ENCODE measurements at places on chromosomes 11 and 22.

- DNase-seq, result no peak
Measured at GRCh38 chr22:21665047-21665851, 563 bp upstream of the PPIL2 start.

DNA sequence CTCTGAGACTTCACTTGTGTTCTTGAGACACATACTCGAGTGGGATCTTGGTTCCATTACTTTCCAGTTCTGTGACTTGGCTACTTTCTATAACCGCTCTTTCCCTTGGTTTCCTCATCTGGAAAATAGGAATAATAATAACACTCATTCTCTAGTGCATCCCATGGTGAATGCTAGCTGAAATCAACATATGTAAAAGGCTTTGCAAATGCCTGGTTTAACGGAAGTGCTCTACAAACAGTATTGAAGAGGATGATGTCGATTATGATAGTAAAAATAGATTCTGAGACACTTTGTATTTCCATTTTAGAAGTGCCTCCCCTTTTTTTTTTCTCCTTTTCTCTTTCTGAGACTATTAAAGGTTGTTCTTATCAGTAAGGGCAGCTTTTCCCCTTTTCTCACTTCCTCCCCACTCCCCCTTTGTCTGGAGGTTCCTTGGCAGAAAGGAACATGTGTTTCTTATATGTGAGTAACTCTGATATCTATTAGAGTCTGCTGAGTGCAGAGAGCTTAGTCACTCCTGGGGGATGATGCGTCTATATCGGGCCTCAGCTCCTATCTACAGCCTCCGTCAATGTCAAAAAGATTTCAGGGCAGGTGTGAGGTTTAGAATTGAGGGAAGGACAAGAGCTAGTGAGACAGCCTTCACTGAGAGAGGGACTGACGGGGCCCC lies 489.3 kb downstream of the NTM start:
- no peak for DNase-seq

- DNase-seq, result peak; percentile 70
Measured at GRCh38 chr11:122746050-122746478, 90.5 kb downstream of the UBASH3B start.

DNA sequence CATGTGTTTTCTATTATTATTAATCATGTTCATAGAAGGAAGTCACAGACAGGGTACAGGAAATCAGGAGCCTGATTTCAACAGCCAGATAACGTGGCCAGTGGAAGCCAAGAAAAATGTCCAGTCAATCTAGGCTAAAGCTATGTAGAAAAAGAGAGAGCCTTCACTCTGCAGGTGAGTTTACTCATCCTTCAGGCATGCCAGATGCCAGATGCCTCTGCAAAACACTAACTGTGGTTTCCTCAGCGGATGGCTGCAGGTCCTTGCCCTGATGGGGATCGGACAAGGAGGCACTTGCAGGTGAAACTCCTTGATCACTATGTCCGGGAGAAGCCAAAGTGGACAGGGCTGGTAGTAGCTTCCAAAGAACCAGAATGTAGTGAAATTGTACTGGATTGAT lies 962.3 kb upstream of the RAG2 start:
- DNase-seq, result no peak

- no peak for DNase-seq
Measured at GRCh38 chr11:65102142-65103095, 6.4 kb downstream of the VPS51 start.

DNA sequence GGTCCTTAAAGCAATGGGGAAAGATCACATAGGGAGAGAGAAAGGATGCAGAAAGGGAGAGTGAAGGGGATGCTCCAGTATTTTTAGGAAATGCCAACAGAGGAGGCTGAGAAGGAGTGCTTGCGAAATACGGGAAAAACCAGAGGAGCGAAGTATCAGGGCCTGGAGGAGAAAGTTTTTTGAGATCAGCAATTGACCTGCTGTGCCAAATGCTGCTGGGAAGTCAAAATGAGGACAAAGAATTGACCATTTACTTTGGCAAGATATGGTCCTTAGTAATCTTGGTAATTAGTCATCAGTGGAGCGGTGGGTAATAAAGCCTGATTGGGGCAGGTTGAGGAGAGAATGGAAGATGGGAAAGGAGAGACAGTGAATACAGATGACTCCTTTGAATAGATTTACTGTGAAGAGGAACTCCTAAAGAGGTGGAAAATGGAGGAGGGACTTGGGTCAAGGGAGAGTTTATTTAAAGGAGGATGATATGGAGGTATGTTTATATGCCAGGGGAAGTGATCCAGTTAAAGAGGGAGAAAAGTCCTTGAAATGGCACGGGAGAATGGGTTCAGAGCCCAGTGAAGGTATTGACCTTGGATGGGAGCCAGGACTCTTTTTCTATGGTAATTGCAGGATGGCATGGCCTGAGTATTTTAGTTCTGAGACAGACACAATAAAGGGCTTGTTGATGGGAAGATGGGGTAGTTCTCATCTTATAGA lies 111.5 kb downstream of the PKNOX2 start:
- no peak for DNase-seq

- DNase-seq, result no peak
Measured at GRCh38 chr11:30015725-30016412, 961 bp downstream of the KCNA4 start.

DNA sequence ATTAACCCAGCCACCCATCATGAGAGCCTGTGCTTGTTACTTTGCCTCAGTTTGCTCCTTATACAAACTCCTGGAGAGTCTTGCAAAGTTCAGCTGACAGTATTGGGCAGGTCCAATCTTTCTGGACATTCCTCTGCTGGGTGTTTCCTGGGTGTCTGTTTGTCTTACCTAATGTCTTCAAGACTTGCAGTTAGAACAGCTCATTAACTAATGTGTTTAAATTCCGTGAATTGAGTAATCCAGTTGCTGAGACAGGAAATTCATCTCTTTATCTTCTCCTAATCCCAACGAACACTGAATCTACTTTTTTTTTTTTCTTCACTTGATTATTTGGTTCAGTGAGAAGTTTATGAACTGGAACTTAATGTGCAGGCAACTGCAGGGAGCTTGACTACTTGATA lies 20.6 kb downstream of the BCO2 start:
- DNase-seq, result no peak

- DNase-seq, result no peak
Measured at GRCh38 chr11:69419662-69420395, 61.6 kb upstream of the LINC01488 start.

DNA sequence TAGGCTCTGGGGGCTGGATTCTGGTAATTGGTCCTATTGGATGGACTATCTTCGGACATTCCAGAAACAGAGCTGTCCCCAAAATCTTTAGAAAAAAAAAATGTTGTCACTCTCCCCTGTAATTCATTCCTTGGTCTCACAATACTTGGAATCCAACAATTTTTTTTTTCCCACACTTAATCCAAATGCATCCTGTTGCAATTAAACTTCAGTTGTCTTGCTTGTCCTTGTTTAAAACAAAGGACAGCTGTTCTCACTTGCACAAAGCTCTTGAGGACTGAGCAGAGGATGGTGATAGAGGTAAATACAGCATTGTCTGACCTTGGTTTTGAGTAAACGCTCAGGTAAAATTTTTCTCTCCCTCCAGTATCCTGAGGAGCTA lies 75.3 kb downstream of the SC5D start:
- no peak for DNase-seq

DNA sequence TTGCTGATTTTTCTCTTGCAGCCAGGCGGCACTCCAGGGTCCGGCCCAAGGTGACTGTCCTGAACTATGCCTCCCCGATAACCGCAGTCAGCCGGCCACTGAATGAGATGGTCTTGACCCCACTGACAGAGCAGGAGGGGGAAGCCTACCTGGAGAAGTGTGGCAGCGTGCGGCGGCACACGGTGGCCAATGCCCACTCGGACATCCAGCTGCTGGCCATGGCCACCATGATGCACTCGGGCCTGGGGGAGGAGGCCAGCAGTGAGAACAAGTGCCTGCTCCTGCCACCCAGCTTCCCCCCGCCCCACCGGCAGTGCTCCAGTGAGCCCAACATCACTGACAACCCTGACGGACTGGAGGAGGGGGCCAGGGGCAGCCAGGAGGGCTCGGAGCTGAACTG lies 47.8 kb downstream of the TRAF6 start:
- no peak for DNase-seq

DNA sequence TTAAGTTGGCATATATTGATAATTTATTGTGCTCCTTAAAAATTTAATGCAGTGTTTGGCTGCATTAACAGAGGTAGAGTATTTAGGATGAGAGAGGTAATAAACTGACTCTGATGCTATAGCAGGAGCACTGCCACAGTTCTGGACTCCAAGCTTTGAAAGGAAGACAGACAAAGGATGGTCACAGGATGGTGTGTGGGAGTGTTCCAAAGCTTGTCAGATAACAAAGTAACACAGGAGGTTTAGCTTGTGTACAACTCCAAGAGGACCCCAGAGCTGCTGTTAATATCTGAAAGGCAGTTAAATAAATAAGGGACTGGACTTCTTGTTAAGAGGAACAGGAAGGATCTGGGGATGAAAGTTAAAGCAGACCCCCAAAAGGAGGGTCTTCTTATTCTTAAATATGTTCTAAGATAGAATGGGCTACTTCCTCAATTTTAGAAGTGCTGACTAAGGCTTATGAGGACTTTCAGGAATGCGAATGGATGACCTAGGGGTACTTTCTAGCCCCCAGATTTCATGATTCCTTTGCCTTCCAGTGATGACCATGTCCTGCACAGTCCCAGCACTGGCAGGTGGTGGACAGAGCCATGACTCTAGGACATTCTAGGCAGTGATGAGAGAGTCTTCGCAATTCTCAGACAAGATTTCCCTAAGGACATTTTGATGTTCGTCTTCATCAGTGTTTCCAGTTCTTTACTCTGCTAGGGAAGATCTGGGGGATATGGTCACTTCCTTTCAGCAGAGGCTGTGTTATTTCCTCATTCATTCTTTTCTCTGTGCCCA lies 149.1 kb upstream of the RASSF10 start:
- no peak for DNase-seq

- DNase-seq, result no peak
Measured at GRCh38 chr22:23231471-23232093, 51.3 kb downstream of the BCR start.

DNA sequence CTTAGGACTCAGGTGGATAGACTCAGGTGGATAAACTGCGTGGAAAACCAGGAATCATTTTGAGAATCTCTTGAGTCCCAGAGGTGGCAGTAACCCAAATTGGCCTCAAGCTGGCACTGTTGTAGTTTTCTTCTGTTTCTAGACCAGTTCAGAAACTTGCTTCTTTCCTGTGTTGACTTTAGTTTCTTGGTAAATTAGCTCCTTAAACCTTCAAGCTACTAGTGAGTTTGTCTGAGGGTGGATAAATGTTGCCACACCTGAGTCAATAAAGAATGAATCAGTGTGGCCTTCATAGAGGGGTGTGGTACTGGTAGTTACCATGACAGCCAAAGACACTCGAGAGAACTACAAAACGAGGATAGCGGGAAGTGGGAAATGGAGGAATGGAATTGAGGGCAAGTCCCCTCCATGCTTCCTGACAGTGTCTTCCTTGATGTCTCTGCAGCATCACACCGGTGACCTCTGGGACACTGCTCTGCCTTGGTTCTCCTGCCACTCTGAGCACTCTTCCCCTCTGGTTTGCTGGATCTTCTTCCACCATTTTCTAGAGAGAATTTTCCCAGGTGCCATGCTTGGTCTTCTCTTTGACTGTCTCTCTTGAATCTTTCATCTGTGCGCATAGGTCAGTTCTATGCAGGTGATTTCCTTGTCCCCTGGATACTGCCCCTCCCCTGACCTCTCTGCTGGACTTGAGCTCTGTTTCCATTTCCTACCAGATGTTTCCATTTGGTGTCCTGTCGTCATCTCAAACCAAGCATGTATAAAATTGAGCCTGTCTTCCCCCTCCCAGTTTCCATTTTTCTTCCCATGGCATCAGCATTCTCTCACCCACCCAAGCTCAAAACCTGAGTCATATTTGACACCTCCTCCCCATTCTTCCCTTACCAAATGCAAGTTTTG lies 7.2 kb downstream of the POLD4 start:
- no peak for DNase-seq

DNA sequence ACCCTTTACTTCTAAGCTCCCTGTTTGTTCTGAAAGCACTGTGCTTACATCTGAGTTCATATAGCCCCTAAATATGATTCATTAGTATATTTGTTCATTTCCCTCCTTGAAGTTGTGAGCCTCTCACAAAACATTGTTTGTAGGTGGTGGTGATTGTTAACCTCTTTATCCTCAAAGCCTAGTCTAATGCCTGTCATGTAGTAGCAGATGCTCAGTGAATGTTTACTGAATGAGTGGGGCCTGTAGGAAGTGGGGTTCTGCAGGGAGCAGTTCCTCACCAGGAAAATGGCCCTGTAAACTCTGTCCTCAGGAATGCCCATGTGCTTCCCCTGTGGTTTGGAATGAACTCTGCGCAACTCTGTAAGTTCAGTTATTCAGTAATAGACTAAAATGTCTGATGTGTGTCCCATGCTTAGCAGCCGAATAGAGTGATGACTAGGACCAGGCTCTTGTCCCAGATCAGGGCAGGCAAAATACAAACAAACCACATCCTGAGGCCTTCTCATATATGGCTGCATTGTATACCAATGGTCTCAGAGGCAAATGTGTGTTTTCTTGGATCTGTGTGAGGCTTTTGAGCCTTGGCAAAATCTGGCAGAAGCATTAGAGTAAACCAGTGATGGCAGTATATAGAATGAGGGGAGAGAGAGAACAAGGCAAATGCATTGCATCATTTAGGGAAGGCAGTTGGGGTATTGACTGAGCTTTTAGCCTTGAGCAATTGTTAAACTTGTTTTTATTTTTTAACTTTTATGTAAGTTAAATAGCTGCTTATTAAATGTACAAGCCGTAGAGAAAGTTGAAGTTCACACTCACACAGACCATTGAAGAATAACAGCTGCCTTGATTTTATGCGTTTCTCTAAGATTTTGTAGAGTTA lies 91.4 kb upstream of the BIRC3 start:
- DNase-seq, result no peak

DNA sequence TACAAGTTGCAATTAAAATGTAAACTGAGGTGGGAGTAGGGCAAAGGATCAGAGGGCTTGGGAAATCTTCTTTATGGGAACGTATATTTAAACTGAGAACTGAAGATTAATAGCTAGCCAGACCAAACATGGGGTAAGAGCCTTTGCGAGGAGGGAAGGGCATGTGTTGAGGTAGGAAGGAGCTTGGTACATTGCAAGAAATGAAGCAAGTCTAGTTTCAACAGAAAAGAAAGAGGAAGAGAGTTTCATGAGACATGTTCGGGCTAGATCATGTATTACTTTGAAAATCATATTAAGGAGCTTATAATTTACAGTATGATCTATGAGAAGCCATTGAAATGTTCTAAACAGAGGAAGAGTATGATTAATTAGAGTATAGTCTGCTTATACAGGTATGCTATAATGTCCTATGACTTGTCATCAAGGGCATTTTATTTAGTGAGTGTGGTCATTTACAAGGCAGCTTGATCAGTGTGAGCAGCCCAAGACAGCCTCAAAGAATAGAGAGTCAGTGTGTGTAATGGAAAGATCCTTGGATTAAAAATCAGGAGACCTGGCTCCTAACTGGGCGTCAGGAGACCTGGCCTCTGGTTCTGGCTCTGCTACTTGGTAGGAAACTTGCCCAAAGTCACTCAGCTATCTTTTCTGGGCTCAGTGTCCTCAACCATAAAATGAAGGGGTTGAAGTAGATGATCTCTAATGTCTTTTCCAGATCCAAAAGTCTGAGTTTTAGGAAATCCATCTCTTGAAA lies 10.9 kb downstream of the GAS2 start:
- DNase-seq, result no peak

All from stimulated activated CD4-positive, alpha-beta T cell treated with anti-CD3 and anti-CD28 coated beads, Interleukin-2, amount 100 ng/mL, for 4 hours (primary cell).